ENCODE measurements at places on chromosomes 3 and 15.
A peak's percentile ranks its signal among the peaks of the same experiment; 100 is the strongest.

GRCh38 chr15:97143592-97144376 lies 813.3 kb downstream of the NR2F2 start:
- no peak for DNase-seq

- DNase-seq, result no peak
Measured at GRCh38 chr15:69500339-69500738, 47.7 kb downstream of the RPLP1 start.

DNA sequence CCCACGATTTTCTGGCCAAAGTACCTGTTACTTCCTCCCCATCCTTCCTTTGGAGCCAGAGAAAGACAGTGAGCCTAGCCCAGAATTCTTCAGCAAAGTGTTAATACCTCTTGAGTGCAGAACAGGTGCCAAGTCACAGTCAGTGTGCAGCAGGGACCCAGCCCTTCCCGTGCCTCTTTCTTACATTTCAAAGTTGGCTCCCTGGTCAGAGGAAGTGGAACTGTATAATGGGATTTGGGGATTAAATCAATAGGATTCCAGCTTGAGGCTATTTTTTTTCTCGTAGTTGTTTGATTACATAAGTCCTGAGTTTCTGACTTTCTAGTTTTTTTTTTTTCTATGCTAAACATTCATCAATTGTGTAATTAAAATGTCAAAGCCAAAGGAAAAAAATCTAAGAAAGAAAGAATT lies 52.6 kb upstream of the ABHD10 start:
- no peak for DNase-seq

DNA sequence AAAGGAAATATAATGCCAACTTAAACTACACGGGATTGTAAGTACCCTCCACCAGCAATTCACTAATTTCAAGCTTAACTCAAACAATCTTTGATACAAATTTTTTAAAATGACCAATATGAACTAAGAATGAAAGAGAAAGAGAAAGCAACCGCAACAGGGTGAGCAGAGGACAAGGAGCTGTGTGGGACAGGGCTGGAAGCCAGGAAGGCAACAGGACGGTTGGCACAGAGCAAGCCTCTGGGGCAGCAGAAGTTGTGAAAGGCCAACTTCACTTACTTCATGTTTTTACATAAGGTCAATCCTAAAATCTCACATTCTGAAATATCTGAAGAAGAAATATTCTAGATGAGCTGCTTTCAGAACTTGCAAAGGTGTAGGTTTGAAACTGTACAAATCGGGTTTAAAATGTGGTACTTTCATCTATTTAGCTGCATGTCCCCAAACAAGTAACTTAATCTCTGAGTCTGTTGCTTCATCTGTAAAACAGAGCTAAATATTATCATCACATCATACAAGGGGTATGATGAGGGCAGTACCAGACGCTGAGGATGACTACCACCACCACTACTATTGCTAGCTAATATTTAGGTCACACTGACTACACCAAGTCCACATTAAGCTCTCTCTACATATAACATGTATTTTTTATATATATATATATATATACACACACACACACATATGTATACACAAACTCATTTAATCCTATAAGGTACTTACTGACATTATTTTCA lies 101.7 kb downstream of the IGSF11 start:
- peak; percentile 8 for DNase-seq

DNA sequence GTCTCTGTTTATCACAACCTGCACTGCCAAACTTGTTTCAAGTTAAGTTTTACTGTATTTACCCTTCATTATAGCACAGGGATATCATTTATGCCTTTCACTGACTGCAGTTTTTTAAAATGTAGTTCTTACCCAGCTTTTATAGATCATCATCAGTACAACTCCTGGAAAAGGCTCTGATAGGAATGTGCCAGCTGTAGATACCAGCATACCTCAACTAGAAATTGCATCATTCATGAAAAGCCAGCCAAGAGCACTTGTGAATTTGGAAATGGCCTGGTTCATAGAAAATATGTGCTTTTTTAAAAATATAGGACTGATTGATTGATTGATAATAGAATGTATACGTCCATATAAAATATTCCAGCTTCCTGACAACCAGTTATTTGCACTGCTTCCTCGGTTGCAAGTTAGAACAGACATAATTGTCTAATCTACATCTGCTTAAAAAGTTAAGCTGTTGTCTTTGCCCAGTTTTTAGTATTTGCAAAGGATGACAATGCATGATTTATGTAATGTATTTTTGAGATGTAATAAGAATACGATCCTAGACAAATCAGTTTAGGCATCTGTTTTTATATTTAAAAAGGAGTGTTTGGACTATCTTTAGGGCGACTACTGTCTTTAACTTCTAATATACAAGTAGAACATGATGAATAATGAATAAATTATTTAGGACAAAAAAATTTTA lies 58.5 kb downstream of the DCUN1D1 start:
- peak; percentile 2 for DNase-seq

GRCh38 chr3:13273604-13274105 lies 146.5 kb downstream of the NUP210 start:
- DNase-seq, result no peak

DNA sequence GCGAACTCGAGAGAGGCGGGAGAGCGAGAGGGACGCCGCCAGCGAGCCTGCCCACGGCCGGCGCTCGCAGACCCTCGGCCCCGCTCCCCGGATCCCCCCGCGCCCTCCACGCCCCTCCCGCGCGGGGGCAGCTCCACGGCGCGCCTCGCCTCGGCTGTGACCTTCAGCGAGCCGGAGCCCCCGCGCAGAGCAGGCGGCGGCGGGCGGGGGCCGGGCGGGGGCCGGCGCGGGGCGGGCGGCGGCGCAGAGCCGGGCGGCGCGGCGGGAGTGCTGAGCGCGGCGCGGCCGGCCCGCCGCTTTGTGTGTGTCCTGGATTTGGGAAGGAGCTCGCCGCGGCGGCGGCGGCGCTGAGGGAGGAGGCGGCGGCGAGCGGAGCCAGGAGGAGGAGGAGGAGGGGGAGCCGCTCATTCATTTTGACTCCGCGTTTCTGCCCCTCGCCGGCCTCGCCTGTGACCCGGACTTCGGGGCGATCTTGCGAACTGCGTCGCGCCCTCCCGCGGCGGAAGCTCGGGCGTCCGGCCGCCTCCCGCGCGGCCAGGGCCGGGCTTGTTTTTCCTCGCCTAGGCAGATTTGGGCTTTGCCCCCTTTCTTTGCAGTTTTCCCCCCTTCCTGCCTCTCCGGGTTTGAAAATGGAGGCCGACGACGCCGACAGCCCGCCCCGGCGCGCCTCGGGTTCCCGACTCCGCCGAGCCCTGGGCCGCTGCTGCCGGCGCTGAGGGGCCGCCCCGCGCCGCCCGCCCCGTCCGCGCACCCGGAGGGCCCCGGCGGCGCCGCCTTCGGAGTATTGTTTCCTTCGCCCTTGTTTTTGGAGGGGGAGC lies 524 bp downstream of the IGF1R start:
- DNase-seq, result no peak

GRCh38 chr3:189567766-189568420 lies 63.3 kb upstream of the TP63 start:
- no peak for DNase-seq

DNA sequence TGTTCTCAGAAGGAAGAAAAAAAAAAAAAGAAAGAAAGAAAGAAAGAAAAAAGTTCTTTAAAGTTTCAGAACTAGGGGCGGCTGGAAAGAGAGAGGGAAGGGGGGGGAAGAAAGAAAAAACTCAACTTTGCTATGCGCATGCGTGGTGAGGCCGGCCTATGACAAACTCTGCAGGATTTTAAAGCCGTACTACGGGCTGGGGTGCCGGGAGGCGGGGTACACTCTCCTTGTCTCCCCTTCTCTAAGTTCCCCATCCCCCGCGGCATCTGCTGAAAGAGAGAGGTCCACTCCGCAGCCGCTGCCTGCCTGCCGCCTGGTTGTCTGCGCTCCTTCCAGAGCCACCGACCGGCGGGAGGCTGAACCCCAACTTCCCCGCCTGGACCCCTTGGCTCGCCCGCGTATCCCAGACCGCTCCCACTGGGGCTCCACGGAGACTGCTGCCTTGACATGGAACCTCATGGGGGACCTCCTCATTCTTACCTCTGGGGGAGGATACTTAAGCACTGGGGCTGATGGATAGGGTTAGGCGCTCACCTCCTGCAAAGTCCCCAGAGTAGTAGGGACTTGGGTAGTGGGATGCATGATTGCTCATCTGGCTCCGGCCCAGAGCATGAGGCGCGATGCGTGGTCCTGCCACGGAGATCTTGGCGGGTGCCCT lies 1.4 kb upstream of the WNT5A start:
- DNase-seq, result peak; percentile 77

GRCh38 chr15:72271895-72272212 lies 500 bp downstream of the PARP6 start:
- DNase-seq, result no peak

GRCh38 chr3:60391292-60391691 lies 860.0 kb downstream of the FHIT start:
- DNase-seq, result no peak

DNA sequence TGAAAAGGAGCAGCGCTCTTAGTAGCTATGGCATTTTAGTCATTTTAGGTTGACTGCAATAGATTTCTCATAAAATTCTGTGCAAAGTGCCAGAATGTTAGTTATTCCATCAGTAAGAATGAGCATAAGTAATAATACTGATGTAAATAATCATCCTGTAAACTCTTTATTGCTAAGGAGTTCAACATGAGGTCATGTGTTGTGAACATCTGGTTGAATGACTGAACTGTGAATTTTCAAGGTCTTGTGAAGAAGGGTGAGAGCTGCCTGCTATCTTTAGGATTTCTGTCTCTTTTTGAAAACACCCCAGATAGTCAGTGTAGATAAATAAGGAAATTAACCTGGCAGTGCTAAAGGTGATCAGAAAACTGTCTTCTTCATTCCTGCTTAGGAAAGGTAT lies 333.4 kb upstream of the TBC1D5 start:
- DNase-seq, result no peak

- DNase-seq, result no peak
Measured at GRCh38 chr3:77475507-77475906, 435.6 kb downstream of the ROBO2 start.

GRCh38 chr3:98726084-98726483 lies 37.1 kb upstream of the ST3GAL6 start:
- peak; percentile 28 for DNase-seq

- no peak for DNase-seq
Measured at GRCh38 chr3:3641877-3642455, 157.3 kb upstream of the LRRN1 start.

GRCh38 chr3:134374791-134375581 lies 739 bp upstream of the AMOTL2 start:
- DNase-seq, result no peak

- no peak for DNase-seq
Measured at GRCh38 chr15:76763554-76763953, 141.6 kb downstream of the SCAPER start.

GRCh38 chr3:112043621-112044201 lies 9.2 kb downstream of the TMPRSS7 start:
- peak; percentile 61 for DNase-seq
